ENCODE measurements at places on chromosomes 3 and 15. TPM values are rescaled to one million over a fixed set of nuclear protein-coding genes. Genes with fewer than 3 reads are reported as not detected.

Gene SYNPR
- total RNA-seq, result 0.46 TPM

Gene SLC2A2
- not detected for total RNA-seq

Gene MESP1
- 0.86 TPM for total RNA-seq

Gene MUC4
- 0.03 TPM for total RNA-seq

Gene MUSTN1
- total RNA-seq, result 15.9 TPM

Gene ANKRD34C
- total RNA-seq, result 0.78 TPM

Gene RTP3
- not detected for total RNA-seq

Gene SPTSSB
- total RNA-seq, result 0.51 TPM

Gene GOLGA8B
- total RNA-seq, result 36.9 TPM

Gene FRMD5
- 69.1 TPM for total RNA-seq

Gene TTC23
- total RNA-seq, result 13.5 TPM

Gene GHSR
- total RNA-seq, result not detected

Gene CD200
- total RNA-seq, result 1.4 TPM

Gene ACTC1
- 11,631 TPM for total RNA-seq

Gene CHST13
- 0.16 TPM for total RNA-seq

Gene RAB27A
- 7.1 TPM for total RNA-seq

Gene CORO2B
- total RNA-seq, result 2.7 TPM

Gene GCSAM
- not detected for total RNA-seq

Gene RPL4
- total RNA-seq, result 1,100 TPM

Gene CRYGS
- 1.8 TPM for total RNA-seq

Gene CYP11A1
- total RNA-seq, result 2.5 TPM

Gene PLA2G4D
- not detected for total RNA-seq

Gene HCLS1
- 9.4 TPM for total RNA-seq

Gene ZNF501
- 4.4 TPM for total RNA-seq

Gene DUOX2
- 0.19 TPM for total RNA-seq

Gene HDGFL3
- 50.5 TPM for total RNA-seq

Gene GNAT1
- not detected for total RNA-seq

Gene ZPLD1
- not detected for total RNA-seq

Gene IMPG2
- total RNA-seq, result 0.38 TPM

Gene PPIP5K1
- 42.1 TPM for total RNA-seq

Gene MESP2
- total RNA-seq, result 0.19 TPM

Gene STT3B
- total RNA-seq, result 91.3 TPM

Gene CASR
- total RNA-seq, result not detected

Gene ARL14
- not detected for total RNA-seq

Gene FGF12
- 45.1 TPM for total RNA-seq

Gene PEX11A
- total RNA-seq, result 5.0 TPM

Gene SH3BP5
- total RNA-seq, result 11.4 TPM

Gene TLR9
- 0.16 TPM for total RNA-seq

Gene THRB
- 27.2 TPM for total RNA-seq

Gene HLTF
- total RNA-seq, result 23.9 TPM

Gene STRA6
- 0.13 TPM for total RNA-seq

Gene MLF1
- total RNA-seq, result 79.2 TPM

Gene ANKRD63
- not detected for total RNA-seq

Gene SLITRK3
- total RNA-seq, result not detected

Gene SSUH2
- total RNA-seq, result 2.4 TPM

Gene AADACL2
- total RNA-seq, result not detected

Gene MGLL
- 45.7 TPM for total RNA-seq

Gene MNS1
- 2.0 TPM for total RNA-seq

Gene SLC25A38
- total RNA-seq, result 14.6 TPM

Gene TMEM40
- 0.54 TPM for total RNA-seq

Gene ADGRG7
- 0.13 TPM for total RNA-seq

Gene RASGRP1
- total RNA-seq, result 2.2 TPM

Gene GOLGA6D
- not detected for total RNA-seq

Gene C3orf85
- not detected for total RNA-seq

Gene CELSR3
- total RNA-seq, result 0.22 TPM

Measured in cardiac septum (tissue), 1 donor.